Globus pallidus (tissue), 1 donor: ENCODE measurements at places on chromosomes 12 and 14.

GRCh38 chr12:51482929-51483697 lies 58.5 kb downstream of the SLC4A8 start:
- no peak for DNase-seq

DNA sequence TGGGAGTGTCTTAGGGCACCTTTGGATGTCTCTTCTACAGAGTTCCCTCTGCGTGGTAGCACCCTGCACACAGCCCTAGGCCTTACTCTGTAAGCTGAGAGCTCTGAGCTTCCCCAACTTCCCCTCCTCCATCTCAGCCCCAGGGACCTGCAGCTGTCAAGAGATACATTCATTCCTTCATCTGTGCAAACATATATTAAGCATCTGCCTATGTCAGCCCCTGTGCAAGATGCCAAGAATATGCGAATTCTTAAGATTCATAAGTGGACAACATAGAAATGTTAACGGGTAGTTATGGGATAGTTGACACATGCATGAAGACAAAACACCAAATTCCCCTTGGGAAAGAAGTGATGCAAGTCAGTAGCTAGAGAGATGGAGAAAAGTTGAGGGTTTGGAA lies 190.8 kb downstream of the SLC41A2 start:
- no peak for DNase-seq

GRCh38 chr12:95240556-95240955 lies 22.9 kb downstream of the VEZT start:
- DNase-seq = no peak

GRCh38 chr12:121263206-121263935 lies 33.1 kb downstream of the CAMKK2 start:
- no peak for DNase-seq

GRCh38 chr14:104895786-104896661 lies 28.7 kb upstream of the PLD4 start:
- no peak for DNase-seq

DNA sequence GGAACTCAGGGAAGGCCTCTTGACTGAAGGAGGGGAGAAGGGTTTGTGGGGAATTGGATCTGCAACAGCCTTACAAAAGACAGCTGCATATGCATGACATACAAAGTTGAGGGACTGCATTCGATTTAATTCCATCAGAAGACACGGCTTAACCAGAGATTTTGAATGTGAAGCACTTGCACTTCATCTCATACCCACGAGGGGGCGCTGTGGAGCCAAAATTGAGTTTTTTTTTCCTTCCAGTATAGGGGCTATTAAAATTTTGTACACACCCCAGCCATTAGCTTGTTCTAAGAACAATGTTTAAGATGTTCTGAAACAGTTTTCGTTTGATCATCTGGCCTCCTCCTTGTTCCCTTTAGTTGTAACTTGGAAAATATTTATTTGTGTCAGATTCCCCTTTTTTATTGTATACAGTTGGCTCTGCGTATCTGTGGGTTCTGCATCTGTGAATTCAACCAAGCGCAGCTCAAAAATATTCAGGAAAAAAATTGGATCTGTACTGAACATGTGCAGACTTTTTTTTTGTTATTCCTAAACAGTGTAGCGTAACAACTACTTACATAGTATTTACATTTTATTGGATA lies 1.6 kb downstream of the SUDS3 start:
- DNase-seq = peak; percentile 60

DNA sequence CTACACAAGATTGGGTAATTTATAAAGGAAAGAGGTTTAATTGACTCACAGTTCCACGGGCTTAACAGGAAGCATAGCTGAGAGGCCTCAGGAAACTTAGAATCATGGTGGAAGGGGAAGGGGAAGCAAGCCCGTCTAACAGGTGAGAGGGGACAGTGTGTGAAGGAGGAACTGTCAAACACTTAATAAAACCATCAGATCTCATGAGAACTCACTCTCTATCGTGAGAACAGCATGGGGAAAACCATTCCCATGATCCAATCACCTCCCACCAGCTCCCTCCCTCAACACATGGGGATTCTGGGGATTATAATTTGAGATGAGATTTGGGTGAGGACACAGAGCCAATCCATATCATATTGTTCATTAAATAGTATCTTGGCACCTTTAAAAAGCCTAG lies 56.1 kb downstream of the EPS8 start:
- no peak for DNase-seq

GRCh38 chr12:106084014-106084671 lies 54.6 kb downstream of the NUAK1 start:
- no peak for DNase-seq

DNA sequence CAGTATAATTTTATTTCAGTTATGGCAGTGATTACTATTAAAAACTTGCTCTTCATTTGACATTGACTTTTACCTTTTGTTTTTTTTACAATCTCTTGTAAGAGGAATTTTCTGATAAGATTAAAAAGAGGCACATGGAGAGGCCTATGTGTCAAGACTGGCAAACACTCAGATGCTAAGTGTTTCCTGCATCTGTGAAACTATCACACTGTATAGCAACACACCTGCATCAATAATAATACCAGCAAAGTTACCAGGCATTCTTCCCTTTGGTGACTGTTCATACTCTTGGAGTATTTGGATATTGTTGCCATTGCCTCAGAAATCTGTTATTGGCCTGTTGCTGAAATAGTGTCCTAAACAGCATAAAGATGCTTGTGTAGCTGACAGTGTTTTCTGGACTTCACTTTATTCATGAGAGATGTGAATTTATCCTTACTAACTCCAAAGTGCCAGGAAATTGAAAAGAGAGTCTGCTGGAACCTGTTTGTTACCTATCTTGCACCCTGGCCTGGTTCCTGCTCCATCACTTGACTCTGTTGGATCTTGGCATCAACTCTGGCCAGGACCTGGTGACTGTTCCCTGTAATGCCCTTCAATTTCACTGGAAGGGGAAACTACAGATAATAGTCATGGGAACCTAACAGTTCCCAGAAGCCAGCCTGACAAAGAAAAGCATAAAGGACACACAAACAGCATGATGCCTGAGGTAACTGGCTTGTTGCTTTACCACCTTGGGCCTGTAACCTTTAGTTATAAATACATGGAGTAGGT lies 19.8 kb downstream of the SLC16A7 start:
- no peak for DNase-seq

DNA sequence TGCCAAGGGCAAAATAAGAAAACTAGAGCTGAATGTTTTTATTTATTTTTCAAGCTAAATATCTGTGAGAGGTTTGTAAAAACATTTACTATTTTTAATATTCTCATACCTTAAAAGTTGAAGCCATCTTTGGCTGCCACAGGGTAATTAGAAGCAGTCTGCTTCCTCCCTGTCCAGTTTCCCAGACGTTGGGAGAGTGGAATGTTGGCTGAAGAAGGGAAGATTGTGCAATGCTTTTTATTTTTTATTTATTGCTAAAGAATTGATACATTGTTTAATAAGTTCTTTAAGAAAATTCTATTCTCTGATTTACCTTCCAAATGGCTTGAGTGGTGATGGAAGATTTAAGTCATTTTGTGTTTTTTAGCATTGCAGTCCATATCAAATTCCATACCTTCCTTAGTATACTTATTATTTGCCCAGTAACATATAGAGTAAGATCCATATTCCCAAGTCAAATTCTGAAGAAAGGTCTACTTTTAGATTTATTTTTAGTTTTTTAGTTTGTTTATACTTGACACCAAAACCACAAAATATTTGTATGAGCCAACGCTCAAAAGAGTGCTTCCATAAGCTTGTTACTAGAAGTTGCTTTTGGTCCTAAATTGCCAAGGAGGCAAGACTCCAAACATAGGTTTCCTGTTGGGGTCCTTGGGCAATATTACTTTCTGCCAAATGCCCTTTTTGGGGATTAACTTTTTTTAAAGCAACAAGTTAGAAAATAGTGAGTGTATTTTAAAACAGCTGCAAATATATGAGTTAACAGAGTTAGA lies 124.0 kb upstream of the CPM start:
- DNase-seq = no peak

DNA sequence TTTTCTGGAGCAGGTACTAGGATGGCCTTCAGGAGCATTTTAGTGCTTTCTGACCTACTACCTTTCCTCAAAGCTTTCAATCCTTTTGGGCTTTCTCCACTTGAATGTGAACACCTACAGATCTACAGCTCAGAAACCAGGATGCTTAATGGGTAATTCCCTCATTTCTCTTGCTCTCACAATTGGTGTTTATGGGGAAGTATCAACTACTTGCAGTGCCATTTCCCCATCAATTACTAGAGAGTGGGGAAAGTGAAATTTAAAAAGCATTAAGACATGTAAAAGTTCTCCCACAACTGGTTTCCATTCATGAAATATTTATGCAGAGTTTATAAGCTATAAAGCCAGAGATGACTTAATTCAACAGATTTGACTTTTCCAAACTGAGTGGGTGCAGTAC lies 2.1 kb upstream of the YY1 start:
- no peak for DNase-seq

DNA sequence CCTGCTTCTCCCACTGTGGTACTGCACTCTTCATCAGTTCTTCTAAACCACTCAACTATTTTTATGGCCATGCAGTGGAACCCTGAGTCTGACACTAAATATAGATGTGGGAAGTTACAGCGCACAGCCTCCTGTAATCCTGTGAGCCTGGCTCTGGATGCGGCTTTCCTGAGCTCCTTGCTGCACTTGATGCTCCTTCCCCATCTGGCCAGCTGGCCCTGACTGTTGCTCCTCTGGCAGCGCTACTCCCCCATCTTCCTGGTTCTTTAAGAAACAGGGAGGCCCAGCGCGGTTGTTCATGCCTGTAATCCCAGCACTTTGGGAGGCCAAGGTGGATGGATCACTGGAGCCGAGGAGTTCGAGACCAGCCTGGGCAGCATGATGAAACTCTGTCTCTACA lies 24.6 kb downstream of the IQSEC3 start:
- no peak for DNase-seq

- no peak for DNase-seq
Measured at GRCh38 chr14:52251724-52252123, 15.8 kb upstream of the PTGDR start.

DNA sequence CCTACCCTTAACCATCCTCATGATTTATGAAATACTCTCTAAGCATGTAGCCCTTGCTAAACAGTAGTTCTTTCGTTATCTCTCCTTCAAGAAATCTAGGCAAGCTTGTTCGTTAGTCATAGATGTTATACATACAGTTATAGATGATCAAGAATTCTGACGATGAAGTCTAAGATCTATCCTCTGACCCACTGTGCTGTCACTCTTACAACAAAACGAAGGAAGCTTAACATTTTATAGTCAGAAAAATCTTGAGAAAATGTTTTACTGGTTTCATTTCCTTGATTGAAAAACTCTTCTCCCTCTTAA lies 68.9 kb downstream of the SPPL3 start:
- no peak for DNase-seq

DNA sequence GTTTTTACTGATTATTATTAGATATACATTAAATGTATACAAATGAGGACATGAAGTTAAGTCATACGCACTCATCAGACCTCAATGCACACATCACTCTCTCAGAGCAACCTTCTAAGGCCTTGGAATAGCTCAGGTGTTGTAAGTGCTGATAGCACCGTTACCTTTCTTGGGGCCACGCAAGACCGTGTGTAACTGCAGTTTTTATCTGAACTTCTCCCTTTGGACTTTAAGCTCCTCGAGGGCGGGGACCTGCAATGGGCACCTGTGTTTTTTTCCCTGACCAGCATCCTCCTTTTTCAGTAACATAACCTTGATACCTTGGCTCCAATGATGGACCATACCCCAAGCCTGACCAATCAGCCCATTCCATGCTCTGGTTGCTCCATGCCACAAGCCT lies 136.5 kb upstream of the TMCC3 start:
- no peak for DNase-seq

GRCh38 chr14:101181446-101182313 lies 278.2 kb upstream of the RTL1 start:
- no peak for DNase-seq

- no peak for DNase-seq
Measured at GRCh38 chr14:34872822-34873588, 2.2 kb downstream of the BAZ1A start.

- DNase-seq = no peak
Measured at GRCh38 chr12:2260441-2260840, 207.7 kb downstream of the CACNA1C start.

DNA sequence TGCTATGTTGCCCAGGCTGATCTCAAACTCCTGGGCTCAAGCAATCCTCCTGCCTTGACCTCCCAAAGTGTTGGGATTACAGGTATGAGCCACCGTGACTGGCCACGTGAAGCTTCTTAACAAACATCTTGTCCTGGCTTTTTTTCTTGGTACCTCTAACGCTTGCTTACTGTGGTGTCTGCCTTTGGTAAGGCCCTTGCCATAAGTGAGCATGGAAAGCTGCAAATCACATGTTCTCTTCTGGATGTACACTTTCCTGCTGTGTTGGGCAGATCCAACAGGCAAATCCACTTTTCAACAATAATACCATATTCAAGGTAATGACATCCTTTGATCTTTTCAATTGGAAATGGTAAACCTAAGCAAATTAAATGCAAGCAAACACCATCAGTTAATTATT lies 54.6 kb downstream of the ARF6 start:
- DNase-seq = no peak

DNA sequence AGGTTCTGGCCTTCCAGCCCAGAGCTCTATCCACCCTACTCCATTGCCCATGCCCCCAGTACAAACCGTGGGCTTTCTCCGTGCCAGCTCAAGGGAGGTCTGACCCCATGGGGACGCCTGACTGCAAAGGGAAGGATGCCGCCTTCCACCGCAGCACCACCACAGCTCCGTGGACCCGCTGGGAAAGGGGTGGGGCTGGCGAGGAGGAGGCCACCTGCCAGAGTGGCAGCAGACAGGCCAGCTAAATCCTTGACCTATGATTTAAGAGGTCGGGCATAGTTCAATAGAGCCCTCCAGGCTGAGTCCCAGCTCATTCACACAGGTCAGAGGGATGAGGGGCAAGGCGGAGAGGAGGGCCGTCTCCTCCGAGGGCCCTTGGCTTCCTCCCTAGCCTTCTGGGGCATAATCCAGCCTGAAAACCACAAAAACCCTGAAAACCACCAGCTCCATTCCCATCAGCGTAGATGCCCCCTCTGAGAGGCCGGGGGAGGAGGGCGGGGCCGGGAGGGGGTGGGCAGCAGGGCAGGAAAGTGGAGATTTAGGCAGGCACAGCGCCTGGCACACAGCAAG lies 14.9 kb upstream of the FIGNL2 start:
- no peak for DNase-seq

DNA sequence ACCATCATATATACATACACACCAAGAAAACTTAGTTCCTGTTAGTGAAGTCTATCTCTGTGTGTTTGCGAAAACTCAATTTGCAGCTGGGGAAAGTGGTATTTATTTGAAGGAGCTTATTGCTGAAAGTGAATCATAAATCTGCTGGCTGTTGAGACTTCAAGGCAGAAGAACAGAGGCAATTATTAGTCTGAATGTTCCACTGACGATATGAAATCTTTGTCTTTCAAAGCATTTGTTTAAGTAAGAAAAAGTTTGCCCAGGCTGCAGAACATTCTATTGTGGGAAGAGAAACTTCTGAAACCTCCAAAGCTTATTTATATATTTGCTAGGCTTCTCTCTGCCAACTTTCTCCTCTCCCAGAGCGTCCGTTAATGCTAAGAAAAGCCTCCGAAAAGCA lies 255.7 kb upstream of the TMPO start:
- DNase-seq = peak; percentile 24

GRCh38 chr12:120903412-120904196 lies 554 bp downstream of the SPPL3 start:
- DNase-seq = peak; percentile 49

GRCh38 chr12:68633614-68634558 lies 23.2 kb downstream of the RAP1B start:
- DNase-seq = no peak
